ENCODE measurements at places on chromosomes 2 and 18.

DNA sequence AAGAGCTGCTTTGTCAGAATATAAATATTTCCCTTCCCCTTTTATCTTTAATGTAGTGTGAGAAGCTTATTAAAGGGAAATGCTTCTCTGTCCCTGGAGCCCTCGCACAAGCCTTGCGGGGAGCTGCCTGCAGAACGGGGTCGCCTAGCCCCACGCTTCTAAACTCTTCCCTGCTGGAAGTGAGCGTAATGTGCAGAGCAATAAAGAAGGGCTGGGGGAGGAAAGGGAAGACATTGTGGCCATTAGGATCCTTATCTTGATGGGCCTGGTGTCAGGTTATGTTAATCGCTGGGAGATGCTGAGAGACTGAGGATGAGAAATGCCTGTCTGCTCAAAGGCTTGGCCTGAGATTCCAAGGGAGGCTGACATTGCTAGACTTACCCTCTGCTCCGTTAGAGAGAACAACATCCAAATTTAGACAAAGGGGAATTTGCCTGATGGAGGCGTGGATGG, 18.9 kb upstream of the FZD7 start:
- no peak for DNase-seq

- no peak for DNase-seq
Observed at GRCh38 chr2:229752970-229753729, 38.8 kb upstream of the DNER start.

GRCh38 chr2:223855426-223855825, 18.0 kb upstream of the AP1S3 start:
- no peak for DNase-seq

- no peak for DNase-seq
Observed at GRCh38 chr18:34991561-34991960, 49.7 kb upstream of the MAPRE2 start.

- DNase-seq, result no peak
Observed at GRCh38 chr18:3008541-3008940, 4.4 kb downstream of the LPIN2 start.

DNA sequence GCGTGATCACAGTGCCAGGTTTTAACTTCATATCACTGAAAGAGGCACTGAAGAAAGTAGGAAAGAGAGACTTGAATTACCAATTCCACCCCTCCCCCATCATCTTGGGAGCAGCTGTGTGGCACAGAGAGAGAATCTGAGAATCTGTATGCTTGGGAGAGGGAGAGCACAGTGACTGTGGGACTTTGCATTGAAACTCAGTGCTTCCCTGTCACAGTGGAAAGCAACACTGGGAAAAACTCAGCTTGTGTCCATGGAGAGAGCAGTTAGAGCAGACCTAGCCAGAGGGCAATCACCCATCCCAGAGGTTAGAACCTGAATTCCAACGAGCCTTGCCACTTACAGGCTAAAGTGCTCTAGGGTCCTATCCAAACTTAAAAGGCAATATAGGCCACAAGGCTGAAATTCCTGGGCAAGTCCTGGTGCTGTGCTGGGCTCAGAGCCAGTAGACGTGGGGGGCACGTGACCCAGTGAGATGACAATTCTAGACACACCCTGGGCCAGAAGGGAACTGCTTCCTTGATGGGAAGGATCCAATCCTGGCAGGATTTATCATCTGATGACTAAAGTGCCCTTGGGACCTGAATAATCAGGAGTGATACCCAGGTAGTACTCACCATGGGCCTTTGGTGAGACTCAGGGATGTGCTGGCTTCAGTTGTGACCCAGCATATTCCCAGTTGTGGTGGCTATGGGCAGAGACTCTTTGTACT, 15.5 kb upstream of the ABCB11 start:
- DNase-seq, result no peak

GRCh38 chr18:73924836-73925235, 222.8 kb downstream of the FBXO15 start:
- DNase-seq, result no peak

DNA sequence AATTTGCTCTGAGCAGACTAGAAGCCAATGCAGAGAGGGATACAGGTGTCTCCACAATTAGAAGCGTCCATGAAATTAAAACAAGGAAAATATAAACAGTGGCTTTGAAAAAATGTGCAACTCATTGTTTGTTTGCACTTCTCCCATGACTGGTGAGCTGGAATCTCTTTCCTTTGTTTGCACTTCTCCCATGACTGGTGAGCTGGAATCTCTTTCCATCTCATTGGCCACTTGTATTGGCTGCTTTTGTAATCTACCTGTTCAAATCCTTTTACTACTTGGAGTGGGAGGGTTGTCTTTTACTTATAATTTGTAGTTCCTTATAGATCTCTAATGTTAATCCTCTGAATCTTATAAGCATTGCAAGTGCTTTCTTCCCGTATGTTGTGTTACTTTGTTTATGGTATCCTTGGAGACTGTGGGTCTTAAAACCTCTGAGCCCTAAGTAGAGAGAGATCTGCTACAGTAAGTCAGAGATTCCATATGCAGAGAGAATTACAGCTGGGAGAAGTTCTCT, 94.1 kb downstream of the RTN4 start:
- DNase-seq, result no peak

DNA sequence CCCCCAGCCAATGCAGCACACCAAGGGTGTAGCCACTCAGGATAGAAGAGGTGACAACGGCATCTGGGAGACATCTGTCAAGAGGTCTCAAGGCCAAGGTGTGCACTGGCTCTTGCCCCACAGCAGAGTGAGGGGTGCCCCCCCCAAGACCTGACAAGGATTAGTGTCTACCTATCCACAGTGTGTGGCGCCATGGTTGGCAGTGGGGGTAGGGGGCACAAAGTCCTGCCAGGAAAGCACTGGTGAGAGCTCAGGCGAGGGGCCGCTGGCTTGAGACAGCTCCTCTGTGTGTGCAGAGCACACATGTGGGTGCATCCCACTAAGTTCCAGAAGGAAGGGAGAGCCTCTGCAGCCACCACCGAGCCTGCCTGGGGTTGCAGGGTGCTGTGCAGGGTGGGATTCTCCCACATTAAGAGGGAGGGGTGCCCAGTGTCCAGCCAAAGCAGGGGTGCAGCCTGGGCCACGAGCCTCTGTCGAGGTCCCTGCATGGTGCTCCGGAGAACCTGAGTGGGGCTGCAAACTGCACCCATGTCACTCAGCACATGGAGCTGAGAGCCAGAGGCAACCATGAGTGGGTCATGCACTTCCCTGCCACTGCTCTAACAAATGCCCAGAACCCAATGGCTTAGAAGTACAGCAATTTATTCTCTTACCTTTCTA, 311.2 kb upstream of the HDAC4 start:
- no peak for DNase-seq

DNA sequence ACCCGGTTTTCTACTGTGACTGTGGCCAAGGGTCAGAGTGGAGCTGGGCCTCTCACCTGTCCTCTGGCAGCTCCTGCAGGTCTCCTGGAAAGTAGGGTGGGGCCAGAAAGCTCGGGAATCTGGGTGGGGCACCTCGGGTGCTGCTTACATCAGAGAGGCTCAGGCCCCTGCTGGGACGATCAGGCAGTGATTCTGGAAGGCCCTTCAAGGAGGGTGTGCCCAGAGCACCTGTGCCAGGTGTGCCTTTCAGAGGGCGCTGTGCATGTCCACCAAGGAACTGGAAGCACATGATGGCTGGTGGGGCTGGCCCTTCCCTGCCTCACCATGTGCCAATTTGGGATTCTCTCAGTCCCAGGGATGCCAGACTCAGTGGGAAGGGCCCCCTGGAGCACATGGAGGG, 44.0 kb downstream of the ATP6V1C2 start:
- no peak for DNase-seq

- DNase-seq, result no peak
Observed at GRCh38 chr2:230614913-230615332, 97.7 kb upstream of the CAB39 start.

- no peak for DNase-seq
Observed at GRCh38 chr18:59957957-59958356, 58.2 kb downstream of the PMAIP1 start.

DNA sequence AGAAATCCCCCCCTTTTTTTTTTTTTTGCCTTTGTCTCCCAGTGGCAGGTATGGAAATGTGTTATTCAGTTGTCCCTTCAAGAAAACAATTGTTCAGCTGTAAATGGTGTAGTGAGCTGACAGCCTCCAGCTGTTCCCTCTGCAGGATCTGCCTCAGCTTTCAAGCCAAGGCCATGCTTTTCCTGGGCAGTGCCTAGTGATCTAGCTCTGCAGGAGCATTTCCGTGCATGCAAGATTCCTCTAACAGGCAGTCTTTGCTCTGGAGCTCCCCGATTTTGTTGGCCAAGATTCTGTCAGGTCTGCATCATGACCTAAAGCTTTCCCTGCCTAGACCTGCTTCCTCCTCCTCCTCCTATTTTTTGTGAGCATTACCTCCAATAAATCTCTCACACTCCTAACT, 300.7 kb upstream of the UBE2E3 start:
- no peak for DNase-seq

- DNase-seq, result no peak
Observed at GRCh38 chr2:237702441-237703391, 75.3 kb downstream of the LRRFIP1 start.

GRCh38 chr2:43636621-43637020, 439 bp upstream of the PLEKHH2 start:
- no peak for DNase-seq

DNA sequence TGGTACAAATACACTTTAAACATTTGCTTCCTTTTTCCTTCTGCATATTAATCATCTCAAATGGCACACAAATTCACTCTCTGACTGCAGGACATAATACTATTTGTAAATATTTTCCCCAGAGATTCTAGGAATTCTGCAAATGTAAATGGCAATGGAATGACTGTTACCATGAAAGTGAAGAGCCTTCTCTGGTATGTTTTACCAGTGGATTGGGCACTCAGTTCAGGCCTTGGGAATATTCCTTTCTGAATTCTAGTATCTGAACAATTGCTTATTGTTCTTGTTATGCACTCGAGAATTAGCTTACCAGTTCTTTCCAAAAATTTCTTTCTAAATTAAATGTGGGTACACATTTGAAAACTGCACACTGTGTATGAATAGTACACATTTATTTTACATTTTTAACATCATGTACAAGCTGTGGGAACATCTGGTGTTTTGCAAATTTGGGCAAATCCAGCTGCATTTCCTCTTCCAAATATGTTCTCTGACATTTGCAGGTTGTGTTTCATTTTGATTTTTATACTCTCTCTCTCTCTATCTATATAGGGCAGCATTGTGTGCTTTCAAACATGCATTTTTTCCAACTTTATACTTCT, 289.1 kb downstream of the NBAS start:
- no peak for DNase-seq

DNA sequence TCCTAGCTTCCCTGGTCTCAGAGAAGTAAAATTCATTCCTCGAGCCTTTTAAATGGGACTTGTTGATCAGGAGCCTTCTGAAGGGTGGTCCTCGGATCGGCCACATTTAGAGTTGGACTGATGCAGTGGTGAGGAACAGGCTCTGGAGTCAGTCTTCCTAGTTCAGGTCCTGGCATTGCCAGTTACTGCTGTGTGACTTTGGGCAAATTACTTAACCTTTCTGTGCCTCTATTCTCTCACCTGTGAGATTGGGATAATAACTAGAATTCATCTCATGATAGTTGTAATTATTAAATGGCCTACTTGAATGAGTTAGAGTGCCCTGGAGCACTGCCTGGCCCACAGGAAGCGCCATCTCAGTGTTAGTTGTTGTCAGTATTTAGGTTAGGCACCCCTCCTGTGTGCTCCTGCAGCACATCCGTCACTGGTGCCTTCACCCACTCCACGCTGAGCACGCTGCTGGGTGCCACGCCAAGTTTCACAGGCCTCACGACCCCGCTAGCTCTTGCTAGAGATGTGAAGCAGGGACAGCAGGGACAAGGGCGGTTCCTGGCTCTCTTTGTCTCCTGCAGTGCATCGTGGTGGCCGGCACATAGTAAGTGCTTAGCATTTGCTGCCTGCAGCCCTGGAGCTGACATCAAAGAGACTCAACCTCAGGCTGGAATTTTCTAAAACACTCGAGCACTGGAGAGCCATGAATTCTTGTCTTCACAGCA, 122.9 kb downstream of the FAM210A start:
- no peak for DNase-seq

- peak; percentile 13 for DNase-seq
Observed at GRCh38 chr2:88831792-88832248, 140.3 kb downstream of the RPIA start.
